Coronary artery (tissue), 2 donors: ENCODE measurements at places on chromosomes 7 and 10.

DNA sequence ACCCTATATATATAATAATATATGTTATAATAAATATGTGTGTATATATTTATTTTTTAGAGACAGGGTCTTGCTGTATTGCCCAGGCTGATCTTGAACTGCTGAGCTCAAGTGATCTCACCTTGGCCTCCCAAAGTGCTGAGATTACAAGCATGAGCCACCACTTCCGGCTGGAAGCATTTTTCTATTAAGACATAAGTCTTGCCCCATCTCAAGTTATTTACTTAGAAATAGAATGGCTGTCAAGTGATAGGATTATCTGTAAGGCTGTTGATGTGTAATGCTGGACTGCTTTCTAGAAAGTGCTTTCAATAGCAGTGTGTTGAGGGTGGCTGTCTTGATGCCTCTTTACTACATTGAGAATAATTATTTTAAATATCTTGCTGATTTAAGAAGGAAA is 65.2 kb downstream of the ZMYND11 start:
- no peak for DNase-seq

- DNase-seq = no peak
Observed at GRCh38 chr7:55546814-55547213, 25.5 kb downstream of the VOPP1 start.

- no peak for DNase-seq
Observed at GRCh38 chr7:101941481-101942383, 124.3 kb downstream of the CUX1 start.

GRCh38 chr10:34139559-34139958 is 675.5 kb downstream of the PARD3 start:
- no peak for DNase-seq

DNA sequence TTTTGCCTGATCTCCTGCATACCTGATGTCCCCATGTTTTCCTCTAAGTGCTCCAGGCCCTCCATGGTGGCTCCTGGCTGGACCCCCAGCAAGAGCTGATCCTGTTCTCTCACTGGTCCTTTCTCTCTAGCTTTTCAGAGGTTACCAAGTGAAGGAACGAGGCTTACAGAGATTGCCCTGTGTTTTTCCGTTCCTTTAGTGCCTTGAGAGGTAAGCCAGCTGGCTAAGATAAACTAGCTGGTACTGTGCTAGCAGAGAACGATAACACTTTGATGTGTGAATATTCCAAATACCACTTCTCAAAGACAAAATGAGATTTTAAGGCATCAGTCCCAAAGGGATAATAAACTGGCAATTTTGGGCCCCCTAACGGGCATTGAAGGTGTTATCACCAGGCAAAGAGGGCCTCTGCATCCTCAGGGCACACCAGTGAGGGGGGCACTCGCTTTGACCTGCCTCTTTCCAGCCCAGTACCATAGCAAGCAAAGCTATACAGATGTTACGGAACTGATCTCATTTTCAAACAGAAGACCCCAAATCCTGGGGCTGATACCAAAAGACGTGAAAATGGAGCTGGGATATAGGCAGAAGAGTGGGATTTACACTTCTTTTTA is 8.4 kb upstream of the CCNY start:
- DNase-seq = no peak

- no peak for DNase-seq
Observed at GRCh38 chr10:46514899-46515298, 41.6 kb downstream of the GPRIN2 start.

DNA sequence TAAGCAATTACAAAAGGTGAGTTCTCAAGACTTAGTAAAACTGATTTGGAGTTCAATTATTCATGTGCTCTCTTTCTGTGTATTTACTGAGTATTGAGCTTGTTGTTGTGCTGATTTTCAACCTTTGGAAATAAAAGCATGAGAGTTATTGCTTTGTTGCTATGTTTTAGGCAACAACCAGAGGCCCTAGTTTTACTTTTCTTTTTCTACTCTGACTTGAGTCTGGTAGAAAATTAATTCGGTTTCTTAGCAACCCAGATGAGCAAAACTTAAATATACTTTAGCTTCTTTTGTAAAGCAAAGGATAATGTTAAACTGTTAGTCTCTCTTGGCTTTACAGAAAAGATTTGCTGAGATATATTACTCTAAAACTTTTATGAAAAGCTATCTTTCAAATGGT is 66.4 kb upstream of the SCIN start:
- no peak for DNase-seq

DNA sequence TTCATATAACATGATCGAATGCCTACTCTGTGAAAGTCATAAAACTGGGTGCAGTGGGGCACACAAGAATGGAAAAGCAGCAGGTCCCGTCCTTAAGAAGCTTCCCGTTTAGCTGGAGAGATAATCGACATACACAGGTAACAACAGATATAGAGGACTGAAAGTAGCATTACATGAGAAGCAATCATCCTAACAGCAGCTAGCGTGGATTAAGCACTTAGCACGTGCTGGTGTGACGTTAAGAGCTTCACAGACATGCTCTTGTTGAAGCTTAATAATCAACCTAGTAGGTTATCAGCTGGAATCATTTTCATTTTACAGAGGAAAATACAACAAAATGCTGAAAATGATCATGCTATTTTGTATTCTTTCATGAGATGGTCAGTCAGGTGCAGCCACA is 184.8 kb downstream of the GPAM start:
- no peak for DNase-seq

DNA sequence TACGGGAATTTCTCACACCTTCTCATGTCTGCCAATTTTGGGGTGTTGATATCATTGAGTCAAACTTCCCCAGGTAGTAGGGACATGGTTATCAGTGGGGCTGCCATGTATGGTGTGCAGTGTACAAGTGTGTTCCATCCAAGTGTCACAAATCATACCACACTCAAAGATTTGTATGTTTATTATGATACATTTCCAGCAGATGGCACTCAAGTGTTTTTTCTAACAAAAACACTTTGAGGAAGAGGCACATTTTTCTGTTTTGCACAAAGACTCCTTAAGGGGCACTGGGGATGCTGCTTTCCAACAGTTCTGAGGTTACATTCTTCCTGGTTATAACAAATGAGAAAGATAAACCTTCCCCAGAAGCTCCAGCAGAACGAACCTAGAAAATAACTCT is 414.5 kb downstream of the REEP3 start:
- DNase-seq = no peak

- no peak for DNase-seq
Observed at GRCh38 chr10:2438248-2438939, 629.0 kb upstream of the PFKP start.

GRCh38 chr7:28853150-28853549 is 105.0 kb downstream of the TRIL start:
- DNase-seq = no peak

DNA sequence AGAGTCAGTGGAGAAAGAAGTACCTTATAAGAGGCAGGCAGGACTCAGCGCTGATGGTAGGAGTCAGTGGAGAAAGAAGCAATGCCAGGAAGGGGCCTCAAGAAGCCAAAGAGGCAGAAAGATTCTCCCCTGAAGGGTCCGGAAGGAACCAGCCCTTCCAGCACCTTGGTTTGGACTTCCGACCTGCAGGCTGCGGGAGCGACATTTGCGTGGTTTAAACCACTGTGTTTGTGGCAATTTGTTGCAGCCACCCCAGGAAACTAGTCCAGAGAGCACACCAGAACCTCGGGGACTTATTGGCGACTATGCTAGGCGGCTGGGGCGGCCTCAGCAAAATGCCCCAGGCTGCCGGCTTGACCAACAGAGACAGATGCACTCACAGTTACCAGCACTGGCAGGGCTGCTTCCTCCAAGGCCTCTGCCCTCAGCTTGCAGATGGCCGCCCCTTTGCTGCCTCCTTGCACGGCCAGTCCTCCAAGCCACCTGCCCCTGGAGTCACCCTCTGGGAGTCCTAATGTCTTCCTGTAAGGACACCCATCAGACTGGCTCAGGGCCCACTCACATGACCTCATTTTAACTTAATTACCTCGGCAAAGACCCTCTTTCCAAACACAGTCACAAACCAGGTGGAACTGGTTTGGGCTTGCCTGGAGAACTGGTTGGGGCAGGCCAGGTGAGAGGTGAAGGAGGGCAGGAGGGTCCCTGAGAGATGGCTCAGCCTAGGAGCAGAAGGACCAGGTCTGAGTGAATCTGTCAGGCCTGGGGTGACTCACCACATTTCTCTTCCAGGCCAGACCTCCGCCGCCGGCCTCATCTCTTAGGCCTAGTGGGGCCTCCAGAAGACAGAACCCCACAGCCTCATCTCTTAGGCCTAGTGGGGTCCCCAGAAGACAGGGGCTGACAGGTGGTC is 26.1 kb downstream of the CALML3 start:
- no peak for DNase-seq

GRCh38 chr10:19987931-19988330 is 171.7 kb downstream of the PLXDC2 start:
- DNase-seq = no peak

DNA sequence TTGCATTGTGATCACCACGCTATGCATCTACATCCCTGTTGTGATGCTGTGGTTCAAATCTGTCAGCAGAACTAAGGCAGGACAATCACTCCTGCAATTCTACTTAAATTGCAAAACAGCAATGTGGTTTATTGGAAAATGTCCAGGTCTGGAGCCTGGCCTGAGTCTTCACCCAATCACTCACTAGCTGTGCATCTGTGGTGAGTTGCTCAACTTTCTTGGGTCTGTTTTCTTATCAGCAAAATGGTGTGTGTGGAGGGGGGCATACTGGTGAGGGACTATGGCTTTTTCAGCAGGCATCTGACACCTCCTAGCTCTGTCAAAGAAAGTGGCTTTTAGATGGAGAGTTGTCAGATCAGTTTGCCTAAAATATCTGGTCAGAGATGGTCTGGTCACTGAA is 108.3 kb upstream of the FEZF1 start:
- no peak for DNase-seq

- no peak for DNase-seq
Observed at GRCh38 chr10:83164156-83164555, 975.2 kb upstream of the GHITM start.

DNA sequence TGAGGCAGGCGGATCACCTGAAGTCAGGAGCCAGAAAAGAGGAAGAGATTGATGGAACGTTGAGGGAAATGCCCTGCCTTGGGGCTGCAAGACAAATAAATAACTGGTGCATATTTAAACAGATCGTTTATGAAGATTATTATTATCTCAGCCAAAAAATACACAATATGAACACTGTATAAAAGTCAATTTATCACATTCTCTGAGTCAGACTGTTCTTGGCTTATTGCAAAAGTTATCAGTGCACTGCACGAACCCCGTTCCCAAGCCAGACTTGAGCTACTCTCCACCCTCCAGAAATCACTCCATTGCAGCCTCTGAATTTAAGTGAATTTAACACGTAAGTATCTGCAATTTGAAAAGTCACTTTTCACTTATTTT is 1.6 kb downstream of the DNMBP start:
- DNase-seq = no peak

GRCh38 chr10:9957351-9957750 is 1060.3 kb upstream of the CELF2 start:
- no peak for DNase-seq

GRCh38 chr7:25014756-25015155 is 34.8 kb upstream of the OSBPL3 start:
- DNase-seq = no peak

GRCh38 chr7:158395349-158395748 is 192.3 kb downstream of the PTPRN2 start:
- DNase-seq = no peak

DNA sequence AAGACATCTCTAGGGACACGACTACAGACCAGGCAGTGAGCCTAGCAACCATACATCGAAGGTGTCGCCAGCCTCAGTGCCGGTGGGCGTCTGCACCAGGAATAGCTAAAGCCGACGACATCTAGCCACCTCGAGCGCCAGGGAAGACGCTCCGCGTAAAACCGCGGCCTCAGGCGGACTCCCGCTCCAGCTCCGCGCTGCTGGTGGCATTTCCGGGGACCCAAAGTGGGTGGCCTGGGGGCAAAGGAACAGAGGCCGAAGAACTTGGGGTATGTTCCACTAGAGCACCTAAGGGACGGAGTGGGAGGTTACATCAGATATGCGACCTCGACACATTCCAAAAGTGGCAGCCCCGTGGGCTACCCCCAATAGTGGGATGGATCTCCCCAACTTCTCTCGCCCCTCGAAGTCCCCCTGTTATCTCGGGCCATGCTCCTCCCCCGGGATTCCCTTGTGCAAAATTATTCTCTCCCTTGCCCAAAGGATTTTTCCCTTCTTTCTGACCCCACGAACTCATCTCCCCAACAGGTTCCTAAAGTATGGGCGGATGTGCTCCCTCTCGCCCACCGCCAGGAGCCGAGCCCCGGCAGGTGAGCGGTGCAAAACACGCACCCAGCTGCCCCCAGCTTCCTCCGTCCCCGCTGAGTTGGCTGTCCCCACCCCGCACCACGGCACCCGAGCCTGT is 1.2 kb downstream of the KCNMA1 start:
- no peak for DNase-seq

- no peak for DNase-seq
Observed at GRCh38 chr10:130707389-130707979, 571.3 kb downstream of the GLRX3 start.

DNA sequence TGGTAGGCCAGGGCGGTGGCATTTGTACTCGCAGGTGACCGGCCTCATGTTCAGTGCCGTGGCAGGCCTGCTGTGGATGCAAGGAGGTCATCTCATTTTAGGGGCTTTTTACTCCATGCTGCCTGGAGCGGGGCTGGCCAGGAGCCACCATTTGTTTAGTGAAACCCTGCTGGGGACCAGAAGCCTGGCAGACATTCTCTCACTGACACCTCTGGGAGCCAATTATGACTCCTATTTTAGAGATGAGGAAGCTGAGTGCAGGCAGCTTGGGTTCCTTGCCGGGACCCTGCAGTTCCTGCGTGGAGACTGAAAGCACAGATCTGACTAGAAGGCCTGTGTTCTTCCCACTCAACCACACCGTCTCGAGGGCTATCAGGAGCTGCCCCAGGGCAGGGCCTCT is 186.6 kb downstream of the FANK1 start:
- no peak for DNase-seq

DNA sequence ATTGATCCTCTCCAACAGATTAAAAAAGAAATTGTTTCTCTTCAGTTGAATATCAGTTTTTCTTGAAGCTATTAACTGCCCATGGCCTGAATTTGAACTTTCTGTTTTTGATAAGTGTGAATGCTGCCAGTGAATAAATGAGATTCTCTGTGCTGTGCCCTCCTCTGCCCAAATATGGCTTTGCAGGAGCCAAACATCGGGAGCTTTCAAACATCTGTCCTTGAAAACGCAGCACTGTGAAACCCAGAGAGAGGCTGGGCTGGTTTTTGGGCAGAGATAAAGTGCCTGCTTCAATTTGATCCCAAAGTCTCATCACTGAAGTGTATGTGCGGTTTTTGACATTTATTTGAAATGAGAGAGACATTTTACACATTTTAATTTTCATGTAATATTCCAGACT is 268.3 kb upstream of the SHH start:
- DNase-seq = no peak

DNA sequence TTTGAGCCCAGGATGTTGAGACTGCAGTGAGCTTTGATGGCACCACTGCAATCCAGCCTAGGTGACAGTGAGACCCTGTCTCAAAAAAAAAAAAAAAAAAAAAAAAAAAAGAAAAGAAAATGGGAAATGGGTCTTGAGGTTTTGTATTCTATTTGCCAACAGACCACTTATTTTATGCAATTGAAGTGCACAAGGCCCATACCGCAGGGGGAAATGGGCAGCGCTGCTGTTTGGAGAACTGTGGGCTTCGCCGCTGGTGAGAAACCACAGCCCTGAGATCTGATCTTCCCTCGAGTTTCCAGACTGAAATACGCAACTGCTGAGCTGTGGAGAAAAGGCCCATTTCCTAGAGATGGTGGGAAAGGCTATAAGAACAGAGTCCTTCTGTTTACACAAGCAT is 512.0 kb downstream of the TCERG1L start:
- DNase-seq = no peak
